ENCODE measurements at places on chromosomes 5 and 9.

DNA sequence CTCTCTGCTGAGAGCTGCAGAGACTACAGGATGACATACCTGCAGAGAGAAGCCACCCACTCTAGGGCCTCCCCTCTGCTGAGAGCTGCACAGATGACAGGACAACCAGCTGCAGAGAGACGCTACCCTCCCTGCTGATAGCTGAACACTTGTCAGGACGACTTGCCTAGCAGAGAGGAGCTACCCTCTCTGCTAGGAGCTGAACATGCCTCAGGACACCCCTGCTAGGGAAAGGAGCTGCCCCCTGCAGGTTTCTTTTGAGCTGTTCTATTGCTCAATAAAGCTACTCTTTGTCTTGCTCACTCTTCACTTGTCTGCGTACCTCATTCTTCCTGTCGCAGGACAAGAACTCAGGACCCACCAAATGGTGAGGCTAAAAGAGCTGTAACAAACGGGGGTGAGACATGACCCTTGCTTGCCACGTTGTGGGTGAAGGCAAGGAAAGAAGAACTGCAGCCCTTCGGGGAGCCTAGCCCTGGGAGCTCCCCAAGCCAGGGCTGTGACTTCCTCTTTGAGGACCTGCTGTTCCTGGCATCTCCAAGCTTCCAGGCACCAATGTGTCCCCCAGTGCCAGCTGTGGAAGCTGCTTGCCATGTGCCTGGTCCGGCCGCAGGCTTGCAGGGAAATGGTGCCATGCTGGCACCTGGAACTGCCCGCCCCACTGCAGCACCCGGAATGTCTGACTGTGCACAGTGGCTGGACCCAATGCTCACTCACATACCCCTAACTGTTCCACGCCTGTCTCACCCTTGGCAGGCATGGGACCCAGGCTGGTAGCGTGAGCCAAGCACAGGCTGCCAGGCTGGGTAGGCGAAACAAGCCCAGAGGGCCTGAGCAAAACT, 5.1 kb upstream of the TESK1 start:
- peak; percentile 33 for DNase-seq

DNA sequence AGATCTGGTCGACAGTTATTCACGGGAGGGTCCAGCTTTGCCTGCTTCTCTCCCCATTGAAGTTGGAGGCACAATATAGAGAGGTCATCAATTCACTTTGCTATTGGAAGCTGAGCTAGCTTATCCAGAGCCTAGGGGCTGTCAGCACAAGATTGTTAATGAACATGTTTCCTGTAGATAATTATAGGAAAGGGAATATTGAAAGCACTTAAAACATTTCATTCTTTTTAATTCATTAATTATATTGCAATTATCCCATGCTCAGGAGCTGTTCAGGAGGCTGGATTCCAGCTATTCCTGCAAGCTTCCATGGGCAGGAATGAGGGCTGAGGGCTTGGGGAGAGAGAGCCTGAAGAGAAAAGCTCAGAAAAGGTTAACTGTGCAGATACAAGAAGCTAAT, 153.1 kb upstream of the BRINP1 start:
- DNase-seq, result no peak

DNA sequence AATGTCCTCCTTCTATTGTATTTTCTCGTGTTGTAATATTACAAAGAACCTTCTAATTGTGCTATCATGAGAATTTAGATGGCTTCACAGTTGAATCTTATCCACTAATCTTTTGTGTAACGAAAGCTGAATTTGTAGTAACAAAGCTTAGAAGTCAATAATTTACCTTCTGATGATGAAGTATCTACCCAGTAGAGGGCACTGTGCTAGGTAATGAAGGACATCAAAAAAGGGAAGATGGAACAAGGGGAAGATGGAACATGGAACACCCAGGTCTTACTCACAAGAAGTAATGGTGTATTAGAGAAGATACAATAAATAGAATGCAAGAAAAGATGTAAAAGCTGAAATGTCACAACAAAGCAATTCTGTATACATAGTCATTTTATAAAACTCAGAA, 131.0 kb upstream of the CCNG1 start:
- peak; percentile 51 for DNase-seq

- DNase-seq, result no peak
Measured at GRCh38 chr5:15168358-15168757, 296.8 kb upstream of the ANKH start.

DNA sequence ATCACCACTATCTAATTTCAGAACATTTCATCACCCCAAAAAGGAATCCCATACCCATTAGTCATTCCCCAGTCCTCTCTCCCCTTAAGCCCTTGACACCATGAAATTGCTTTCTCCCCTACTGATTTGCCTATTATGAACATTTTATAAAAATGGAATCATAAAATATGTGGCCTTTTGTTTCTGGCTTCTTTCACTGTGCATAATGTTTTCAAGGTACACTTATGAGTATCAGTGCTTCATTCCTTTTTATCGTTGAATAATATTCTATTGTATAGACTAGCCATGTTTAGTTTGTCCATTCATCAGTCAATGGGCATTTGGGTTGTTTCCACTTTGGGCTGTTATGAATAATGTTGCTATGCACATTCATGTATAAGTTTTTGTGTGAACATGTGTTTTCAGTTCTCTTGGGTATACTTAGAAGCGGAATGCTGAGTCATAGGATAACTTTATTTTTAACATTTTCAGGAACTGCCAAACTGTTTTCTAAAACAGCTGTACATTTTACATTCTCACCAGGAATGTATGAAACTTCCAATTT, 40.4 kb upstream of the FGF1 start:
- DNase-seq, result no peak

DNA sequence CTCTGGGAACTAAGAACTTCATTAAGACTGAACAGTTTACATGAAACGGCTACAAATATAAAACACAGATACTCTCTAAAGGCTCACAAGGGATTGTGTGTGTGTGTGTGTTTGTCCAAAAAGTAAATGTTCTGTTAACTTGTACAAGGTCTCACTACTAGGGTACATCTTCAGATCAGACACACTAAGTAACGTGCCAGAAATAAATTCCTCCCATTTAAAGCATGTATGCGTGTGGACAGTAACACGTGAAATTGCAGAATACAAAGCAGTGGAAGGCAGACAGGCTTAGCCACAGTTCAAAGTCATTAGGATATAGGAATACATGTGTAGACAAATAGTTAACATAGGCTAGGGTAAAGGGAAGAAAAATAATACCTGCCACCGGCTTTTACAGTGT, 1.8 kb downstream of the BNC2 start:
- no peak for DNase-seq

DNA sequence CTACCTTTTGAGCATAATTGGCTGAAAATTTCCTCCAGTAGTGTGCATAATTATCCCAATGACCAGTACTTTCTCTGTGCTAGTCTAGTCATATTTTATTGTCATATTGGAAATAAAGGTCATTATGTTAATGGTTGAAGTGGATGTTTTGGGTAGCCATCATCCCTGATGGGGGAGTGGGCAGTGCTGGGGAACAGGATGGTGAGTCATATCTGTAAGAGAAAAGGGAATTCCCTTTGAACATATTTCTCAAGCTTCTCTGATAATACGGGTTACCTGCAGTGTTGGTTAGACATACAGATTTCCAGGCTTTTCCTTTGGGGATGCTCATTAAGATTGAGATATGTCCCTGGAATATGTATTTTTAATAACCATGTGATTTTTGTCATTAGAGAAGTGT, 33.3 kb upstream of the SPATA31D4 start:
- no peak for DNase-seq

DNA sequence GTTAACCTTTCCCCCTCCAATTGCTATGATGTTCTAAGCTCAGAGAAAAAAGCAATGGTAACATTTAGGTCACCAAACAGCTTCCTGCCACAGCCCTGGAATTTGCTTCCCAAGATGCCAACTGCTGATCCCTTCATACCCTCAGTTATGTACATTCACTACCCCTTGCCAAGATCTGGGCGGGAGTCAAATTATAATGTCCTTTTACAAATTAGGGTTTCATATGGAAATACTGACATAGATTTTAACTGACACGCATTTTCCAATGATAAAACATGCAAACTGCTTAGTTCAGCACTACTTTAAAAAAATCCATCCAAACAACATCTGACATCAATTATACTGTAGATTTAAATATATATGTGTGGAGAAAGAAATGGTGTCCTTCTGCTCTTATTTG, 5.0 kb downstream of the LOX start:
- DNase-seq, result no peak

DNA sequence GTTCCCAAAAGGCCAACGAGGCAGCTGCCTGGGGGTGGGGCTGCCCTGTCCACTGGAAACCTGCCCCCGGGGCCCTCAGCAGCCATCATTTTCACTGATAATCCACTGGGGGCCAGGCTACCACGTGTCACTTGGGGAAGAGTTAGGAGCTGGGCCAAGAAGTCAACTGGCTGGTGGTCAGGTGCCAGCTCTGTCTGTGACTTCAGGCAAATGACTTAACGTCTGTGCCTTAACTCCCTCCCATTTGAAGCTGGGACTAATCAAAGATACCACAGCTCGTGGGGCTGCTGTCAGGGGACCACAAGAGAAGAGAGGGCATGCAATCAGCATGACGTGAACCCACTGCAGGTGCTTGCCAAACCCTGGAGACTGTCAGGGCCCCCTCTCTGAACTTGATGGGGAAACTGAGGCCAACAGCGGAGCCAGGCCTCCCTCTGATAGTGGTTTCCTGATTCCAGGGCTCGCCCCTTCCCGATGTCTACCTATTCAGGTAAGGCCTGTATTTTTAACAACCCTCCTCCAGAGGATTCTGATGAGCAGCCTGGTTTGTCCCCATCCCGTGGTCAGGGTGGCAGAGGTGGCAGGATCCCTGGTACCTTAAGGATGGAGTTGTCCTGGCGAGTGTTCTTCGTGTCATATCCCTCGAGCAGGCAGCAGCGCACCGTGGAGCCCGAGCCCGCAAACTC, 12.3 kb upstream of the DPM2 start:
- peak; percentile 73 for DNase-seq

DNA sequence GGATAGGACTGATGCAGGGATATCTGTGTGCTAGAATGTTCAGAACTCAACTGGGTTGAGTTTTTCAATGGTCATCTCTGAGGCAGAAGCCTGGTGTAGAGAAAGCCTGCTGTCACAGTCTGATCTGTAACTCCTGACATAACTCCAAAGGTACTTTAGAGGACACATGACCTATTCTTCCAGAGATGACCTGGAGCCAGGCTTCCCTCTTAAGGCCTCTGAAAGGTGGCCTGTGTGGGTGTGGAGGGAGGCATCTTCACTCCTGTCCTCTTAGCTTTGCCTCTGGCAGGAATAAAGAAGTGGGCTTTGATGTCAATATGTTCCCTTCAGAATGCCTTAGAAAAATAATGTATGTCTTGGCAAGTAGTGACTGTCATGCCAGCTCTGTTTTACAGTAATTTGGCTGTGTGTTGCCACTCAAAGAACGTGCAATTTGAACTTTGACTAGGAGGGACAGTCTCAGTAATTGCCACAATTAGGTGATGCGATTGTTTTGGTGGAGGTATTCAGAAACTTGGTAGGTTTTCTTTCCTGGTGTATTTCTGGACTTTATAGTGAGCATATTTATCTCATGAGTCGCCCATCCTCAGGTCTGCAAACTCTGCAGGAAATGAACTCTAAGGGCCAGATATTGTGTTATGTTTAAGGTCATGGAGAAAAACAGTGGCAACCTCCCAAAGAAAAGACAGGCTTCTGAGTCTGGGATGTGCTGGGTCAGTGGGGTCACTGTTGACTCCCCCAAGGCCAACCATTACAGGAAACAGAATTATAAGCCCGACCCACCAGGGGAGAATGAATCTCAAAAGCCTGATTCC, 3.2 kb upstream of the C5orf63 start:
- no peak for DNase-seq

GRCh38 chr5:1037123-1037670, 28.6 kb downstream of the NKD2 start:
- no peak for DNase-seq

DNA sequence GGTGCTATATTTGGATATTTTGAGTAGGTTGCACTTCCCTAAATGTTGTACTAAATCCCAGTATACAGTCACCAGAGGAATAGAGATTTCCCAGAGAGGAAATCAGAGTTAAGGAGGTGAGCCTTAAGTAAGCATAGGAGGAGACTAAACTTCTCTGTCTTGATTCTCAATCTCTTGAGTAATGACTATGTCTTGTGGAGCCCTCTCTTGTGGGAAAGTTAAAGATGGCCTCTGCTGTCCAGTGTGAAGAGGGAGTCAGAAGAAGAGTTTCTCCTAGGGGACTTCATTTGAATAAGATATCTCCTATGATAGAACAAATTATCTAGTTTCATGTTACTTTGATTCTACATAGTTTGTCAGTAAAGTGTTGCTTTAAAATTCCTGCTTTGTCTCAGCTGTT, 502.5 kb downstream of the PDE4D start:
- DNase-seq, result no peak

DNA sequence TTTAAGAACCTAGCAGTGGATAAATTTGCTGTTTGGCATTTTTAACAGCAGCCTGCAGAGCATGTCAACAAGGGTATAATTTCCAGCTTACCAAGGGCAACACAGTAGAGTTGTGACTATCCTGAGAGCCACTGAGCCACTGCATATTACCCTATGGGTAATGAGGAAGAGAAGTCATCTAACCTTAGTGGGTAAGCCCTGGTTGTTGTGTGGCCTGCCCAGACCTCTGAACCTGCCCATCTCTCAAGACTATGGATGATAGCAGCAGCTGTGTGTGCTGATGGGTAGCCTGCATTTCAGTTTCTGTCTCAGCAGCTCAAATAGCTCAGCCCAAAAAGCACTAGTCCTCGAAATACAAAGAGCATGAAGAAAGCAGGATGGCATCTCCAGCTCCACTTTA, 56.1 kb upstream of the PIP5K1B start:
- DNase-seq, result no peak

GRCh38 chr5:172450861-172451695, 3.2 kb downstream of the SH3PXD2B start:
- DNase-seq, result peak; percentile 72

DNA sequence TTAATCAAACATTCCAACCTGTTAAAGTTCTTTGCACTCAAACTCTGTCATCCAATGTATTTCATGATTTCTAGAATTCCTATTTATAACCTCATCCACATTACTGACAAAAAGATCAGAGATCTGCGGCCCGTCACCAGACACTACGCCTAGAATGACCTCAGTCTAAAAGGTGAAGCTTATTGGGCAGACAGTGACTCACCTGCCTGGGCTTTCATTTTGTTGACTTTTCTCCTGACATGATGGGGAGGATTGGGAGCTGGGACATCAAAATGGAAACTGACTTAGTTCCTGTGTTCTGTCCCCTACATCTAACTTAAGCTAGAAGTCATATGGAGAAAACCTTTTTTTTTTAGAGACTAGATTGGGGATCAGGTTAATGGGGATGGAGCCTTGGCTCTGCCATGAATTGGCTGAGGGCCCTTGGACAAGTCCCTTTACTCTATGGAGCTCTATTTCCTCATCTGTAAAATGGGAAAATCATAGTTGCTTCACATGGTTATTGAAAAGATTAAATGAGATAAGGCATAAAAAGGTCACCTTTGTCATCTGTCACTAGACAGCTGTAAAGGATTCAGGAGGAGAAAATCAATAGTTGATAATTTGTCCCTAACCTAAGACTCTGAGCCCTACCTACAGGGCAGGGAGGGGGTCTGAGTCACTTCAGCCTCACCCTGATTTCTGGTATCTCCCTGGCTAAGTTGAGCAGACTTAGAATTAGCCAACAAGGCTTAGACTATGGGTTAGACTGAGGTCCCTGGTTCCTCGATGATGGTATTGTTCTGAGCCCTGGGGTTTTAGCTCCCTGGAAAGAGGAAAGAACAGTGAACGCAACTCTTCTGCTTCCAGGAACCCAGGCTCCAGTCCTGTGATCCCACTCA, 224.8 kb upstream of the TBC1D2 start:
- no peak for DNase-seq
